ENCODE measurements at places on chromosomes 6 and 20.

DNA sequence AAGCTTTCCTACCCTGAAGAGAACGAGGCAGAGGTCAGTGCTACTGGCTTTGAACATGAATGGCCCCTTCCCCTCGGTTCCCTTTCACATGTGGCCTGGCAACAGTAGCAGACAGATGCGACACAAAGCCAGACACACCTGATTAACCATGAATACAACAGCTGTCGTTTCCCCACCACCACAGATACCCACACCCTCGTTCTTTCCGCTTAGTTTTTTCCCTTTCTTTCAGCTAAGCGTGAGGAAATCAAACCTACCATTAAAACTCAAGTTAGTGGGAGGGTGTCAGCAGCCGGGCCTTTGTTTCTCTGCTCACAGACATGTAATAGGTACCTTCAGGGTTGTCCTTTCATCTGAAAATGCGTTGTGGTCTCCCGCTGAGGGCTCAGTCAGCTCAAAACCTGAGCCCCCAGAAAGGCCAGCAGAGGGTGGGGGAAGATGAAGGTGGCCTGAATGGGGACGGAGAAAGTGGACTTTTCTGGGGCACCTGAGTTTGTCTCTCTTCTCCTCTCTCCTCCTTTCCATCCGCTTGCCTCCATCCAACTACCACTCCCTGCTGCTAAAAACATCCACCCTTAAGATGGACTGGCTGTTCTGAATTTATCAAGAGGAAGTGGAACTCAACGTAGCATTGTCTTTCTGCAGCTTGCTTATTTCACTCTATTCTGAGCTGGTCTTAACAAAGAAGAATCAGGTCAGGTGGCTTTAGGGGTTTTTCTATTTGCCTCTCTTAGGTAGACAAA lies 516.6 kb upstream of the JARID2 start:
- no peak for DNase-seq

- no peak for DNase-seq
Observed at GRCh38 chr6:147974376-147974775, 368.3 kb upstream of the SASH1 start.

- no peak for DNase-seq
Observed at GRCh38 chr20:32232326-32232886, 24.7 kb downstream of the POFUT1 start.

DNA sequence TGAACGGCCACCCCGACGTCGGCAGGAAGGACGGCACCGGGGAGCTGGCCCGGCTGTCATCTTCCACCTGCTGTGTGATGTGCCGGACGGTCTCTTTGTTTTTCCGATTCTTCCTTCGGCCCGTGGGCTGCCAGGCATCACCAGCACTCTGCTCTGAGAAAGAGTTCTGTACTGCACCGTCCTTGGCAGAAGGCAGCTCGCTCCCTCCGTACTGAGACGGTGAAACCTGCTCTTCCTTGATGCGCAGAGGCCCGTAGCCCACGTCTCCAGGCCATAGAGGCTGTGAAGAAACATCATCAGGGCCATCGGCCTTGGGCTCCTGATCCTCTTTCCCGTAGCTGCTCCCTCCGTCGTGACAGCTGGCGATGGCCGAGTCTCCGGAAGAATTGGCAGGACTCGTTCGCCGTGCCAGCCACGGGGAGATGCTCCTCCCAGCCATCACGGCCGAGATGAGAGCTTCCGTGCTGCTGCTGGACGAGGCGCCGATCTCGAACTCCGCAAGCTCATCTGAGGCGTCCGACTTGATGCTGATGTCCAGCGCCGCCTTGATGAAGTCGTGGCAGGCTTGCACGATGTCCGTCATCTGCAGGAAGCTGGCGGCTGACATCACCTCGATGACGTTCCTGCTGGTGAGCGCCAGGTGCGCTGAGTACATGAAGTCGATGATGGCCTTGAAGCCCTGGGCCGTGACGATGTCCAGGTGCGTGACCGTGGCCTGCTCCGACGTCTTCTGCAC lies 41.1 kb downstream of the ZBTB46 start:
- no peak for DNase-seq

Measured in stomach (tissue), 19 donors.